ENCODE measurements at places on chromosomes 16 and 17.
A peak's percentile ranks its signal among the peaks of the same experiment; 100 is the strongest.

DNA sequence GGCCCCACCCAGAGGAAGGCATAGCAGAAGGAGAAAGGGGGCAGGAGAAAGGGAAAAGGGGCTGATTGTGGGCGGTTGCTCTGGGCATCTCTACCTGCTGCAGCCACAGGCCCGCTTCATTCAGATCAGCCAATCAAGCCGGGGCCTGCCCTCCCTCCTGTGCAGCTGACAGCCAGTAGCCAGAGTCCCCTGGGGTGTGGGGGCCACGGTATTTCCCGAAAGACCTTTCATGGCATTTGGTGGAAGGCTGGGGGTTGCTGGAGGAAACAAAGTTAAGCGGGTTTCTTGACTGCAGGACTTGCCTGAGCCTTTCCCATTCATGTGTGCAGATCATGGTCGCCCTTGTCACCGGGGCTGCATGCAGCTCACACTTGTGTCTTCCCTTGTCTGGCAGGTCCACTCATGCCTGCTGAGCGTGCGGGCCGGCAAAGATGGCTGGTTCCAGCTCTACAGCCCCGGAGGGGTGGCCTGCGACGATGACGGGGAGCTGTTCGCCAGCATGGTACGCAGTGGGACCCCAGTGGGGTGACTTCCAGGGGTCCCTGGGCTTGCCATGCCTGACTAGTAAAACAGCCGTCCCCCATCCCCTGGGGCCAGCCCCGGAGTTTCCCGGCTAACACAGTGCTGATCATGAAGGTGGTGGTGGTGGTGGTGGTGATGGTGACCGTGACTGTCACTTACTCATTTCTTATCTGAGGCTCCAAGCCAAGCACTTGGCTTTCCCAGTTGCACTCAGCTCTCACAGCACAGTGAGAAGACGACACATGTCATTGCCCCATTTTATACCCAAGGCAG, 82.7 kb upstream of the PLCG2 start:
- no peak for DNase-seq

- no peak for DNase-seq
Observed at GRCh38 chr17:4157618-4158333, 14.8 kb downstream of the CYB5D2 start.

DNA sequence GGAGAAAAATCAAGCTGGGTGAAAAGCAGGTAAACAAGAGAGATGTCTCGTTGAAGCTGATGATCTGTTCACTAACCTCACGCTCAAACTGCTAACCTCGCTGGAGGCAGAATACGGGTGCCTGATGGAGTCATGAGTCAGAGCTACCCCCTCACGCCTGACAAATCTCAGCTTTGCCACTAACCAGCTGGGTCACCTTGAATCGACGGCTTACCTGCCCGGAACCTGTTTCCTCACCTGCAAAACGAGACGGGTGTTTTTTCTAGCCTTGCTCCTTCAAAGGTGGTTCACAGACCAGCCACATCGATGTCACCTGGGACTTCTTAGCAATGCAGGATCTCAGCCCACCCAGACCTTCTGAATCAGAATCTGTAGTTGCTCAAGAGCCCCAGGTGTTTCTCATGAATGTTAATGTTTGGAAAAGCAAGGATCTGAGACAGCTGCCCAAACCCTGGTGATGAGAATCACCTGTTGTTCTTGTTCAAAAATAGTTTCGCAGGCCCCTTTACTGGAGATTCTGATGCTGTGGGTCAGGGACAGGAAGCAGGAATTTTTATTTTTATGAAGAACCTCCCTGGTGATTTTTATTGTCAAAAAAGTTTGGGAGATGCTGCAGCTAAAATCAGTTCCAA, 56.9 kb downstream of the MARCHF10 start:
- no peak for DNase-seq

- DNase-seq: no peak
Observed at GRCh38 chr17:58702045-58702476, 9.7 kb downstream of the RAD51C start.

DNA sequence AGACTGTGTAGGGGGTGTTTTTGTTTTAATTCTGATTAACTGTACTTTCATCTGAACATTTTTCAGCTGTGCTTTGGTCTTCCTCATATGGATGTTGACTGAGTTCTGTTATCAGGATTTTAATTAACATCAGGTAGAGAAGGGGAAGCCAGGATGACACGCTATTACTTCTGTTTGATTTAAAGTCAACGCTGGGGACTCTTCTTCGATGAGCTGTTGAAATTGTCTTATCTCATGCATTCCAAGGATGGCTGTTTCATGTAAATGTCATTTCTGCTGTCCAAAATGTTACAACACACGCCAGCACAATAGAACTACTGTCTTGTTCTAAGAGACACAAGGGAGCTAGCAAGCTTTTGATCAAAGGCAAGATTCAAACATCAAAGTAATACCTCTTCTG, 263.3 kb upstream of the CDH5 start:
- DNase-seq: no peak

DNA sequence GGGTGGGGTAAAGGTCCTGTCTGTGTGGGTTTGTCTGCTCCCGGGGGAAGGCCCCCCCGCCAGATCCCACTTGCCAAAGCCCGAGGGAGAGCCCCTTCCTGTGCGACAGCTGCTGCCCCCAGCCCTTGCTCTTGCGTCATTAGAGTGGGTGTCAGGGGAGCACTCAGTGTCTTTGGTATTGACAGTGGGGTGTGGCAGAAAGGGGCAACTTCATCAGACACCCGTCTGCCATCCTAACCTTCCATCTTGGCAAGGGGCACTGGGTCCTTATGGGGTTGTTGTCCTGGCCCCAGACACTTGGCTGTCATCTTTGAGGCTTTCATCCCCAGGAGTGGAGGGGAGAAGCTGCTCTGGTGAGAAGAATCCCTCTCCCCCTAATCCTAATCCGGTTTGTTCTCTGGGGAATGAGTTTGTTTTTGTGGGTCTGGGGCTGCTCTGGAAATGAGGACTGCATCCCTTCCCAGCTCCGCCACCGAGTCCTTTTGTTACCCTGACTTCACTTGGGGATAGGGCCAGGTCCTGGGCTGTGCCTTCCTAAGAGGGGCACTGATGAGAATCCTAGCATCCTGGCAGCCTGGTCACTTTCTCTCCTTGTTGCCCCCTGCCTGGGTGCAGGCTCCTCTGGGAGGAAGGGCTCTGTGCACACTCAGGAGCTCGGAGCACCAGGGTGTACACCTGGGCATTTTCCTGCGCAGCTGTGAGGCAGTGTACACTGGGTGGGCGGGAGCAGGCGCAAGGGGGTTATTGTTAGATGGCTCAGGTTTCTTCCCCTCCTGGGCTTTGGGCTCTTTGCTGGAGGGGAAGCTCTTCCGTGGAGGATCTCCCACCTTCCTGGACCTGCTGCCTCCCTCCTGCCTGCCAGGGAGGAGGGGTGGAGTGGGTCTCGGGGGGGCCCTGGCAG, 21.1 kb downstream of the GJD3 start:
- no peak for DNase-seq

DNA sequence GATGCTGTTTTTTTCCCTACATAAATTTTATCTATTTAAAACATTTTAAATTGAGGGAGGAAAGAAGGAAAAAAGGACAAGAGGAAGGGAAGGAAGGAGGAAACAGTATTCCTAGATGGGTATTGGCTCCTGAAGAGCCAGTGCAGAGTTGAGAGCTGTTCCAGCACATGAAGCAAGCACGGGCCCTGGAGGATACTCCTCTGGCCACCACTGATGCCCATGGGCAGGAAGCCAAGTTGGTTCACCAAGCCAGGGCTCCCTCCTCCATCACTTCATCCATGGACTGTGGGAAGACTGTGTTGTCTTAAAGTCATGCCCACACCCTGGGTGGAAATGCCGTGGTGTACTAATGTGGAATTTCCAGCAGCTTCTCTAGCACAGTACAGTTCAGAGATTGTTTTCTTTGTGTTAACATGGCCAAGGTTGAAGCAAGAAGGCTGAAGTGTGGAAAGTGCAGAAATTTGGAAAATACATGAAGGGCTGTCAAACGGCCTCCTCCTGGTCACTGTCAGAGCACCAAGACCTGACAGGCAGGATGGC, 23.9 kb upstream of the NOS2 start:
- no peak for DNase-seq

DNA sequence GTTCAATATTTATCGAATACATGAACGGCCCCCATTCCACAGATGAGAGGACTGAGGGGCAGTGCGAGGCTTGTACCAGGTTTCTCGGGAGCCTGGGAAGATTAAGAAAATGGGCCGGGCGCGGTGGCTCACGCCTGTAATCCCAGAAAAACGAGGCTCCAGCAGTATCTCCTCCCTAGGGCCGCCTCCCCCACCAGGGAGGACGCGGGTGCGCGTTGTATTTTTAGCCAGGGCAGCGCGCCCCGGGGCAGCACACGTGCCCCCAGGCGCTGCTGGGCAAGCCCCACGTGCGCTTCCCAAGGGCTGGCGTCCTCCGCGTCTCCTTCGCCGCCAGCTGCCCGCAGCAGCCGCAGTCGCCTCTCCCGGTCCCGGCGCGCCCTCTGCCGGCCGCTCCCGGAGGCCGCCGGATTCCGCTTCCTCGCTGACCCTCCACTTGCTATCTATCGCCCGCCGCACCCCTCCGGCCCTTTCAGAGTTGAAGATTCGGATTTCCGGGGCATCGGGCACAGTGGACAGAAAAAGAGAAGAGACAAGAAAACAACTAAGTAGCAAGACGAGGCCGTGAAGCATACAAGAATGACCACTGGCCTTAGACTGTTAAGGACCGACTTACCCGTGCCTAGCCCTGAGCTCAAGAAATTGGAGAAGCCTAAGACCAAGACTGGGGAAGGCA, 1.9 kb upstream of the YBX2 start:
- peak; percentile 72 for DNase-seq

GRCh38 chr17:41987642-41988041, 21.0 kb downstream of the CNP start:
- DNase-seq: no peak

DNA sequence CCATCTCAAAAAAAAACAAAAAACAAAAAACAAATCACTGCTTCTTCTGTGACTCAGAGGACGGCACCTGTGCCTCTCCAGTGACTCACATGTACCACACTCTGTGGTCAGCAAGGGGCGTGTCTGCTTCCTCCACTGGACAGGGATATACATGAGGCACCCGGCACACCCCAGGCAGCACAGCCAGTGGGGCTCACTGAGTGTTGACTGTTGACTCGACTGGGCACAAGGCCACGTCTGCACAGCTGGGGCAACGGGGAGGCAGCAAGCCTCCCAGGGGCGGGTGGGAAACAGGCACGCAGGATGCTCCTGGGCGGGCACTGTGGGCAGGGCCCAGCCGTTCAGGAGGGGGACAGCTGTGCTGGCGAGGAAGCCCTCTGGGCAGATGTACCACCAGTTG, 64.1 kb downstream of the TIMM22 start:
- no peak for DNase-seq

- peak; percentile 93 for DNase-seq
Observed at GRCh38 chr17:15257258-15257788, 7.8 kb downstream of the PMP22 start.

DNA sequence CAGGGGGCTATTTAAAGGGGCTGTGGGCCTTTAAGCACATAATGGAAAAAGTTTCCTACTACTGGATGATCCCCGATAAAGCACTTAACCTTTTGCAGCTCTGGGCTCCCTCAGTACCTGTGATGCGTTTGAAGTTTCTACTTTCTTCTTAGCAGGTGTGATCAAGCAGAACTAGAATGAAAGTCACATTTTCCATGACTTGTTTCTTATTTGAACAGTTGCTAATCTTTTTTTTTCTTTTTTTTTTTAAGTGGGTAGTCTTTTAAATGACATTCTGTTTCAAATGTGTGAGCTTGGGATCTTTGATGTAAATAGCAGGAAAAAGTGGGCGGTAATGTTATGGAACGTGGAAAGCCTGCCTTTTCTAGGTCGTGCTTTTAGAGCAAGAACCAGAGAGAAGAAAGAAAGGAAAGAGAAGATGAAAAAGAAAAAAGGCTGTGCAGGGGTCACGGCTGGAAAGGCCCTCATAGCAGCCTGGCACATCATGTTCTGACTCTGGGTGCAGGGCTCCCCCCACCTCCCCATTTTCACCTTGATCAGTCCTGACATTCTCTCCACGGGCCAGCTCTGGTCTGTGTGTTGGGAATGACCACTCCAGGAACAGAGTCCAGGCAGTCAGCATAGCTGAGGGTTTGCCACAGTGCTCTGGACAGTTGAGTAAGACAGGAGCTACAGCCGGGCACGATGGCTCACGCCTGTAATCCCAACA, 150.6 kb downstream of the CLEC16A start:
- DNase-seq: no peak

DNA sequence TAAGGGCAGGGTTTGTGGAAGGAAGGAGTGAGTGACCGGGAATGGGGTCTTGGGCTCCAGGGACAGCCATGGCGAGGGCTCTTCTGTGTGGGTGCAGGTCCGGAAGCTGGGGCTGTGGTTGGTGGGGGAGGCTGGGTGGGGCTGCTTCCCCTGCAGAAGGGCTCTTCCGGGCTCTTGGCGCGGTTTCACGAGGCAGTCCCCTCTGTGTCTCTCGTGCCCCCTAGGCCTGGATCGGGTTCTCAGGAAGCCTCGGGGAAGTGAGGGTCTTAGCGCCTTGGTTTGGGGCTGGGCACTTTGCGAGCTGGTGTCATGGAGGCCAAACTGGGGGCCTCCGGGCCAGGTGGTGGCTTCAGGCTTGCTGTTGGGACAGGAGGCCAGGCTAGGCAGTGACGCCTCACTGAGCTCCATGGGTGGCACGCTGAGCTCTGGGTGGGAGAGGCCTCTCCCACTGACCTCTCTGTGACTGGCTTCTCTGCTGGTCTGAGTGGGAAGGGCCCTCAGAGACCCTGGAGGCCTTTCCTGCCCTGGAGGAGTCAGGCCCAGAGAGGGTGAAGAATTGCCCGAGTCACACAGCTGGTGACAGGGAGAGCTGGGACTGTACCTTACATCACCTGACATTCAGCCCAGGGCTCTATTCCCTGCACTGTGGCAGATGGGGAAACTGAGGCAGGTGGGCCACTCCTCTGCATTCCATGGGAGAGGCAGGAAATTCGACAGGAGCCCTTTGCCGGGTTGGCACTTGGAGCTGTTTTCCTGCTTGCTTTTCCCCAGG, 8.2 kb downstream of the ADCY7 start:
- no peak for DNase-seq

DNA sequence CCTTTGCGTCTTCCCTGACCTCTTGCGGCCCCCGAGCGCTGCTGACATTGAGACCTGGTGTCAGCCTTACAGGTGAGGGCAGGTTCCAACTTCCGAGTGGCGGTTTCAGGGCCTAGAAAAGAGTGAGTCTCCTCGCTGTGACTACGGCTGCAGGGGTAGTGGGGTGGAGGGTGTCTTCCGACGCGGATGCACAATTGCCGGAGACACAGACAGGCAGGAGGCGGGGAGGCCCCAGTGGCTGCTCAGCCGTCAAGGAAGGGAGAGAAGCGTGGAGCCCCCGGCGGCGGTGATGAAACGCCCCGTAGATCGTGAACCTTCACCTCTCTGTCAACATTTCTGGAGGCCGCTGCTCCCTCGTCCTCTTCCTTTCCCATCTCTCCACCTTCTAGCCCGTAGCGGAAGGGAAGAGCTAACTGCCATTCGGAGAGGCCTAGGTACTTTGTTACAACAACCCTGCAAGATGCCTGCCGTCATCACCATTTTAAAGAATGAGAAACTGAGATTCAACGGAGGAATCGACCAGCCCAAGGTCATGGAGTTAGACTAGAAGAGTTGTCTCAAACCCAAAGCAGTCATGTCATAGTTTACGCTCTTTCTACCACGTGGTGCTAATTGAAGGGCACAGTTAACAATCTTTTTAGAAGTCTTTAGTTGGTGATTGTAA, 485 bp downstream of the DNAJA3 start:
- DNase-seq: no peak

- no peak for DNase-seq
Observed at GRCh38 chr16:76292218-76292617, 15.0 kb downstream of the CNTNAP4 start.

Data from hippocampal formation (tissue), 2 donors.